Effector CD4-positive, alpha-beta T cell (primary cell): ENCODE measurements at places on chromosomes 5 and 9.
A peak's percentile ranks its signal among the peaks of the same experiment; 100 is the strongest.

- no peak for DNase-seq
Measured at GRCh38 chr5:77637998-77638762, at the start of gene OTP. OTP (minus strand) TSS chr5:77638713; CDS start chr5:77638549, 164 bp downstream.

- no peak for DNase-seq
Measured at GRCh38 chr5:132497488-132497997, 7.0 kb upstream of the IRF1 start.

- no peak for DNase-seq
Measured at GRCh38 chr9:121652021-121652837, 795 bp downstream of the DAB2IP start.

DNA sequence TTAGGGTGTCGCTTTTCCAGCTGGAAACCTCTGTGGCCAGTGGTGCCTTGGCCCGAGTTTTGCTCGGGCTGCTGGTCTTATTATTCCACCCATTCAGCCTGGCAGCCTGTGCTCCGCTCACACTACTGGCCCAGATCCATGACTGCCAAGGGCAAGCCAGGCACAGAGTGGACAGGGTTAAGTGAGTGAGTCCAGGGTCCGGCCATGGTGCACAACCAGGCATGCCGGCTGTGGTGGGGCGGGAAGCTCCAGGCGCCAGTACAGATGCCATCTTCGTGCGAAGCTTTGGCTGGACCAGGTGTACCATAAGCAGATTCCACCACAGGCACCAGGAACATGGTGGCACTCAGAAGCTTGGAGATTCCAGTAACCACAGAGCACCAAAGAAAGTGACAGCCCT is 580.2 kb upstream of the FAM174A start:
- DNase-seq = no peak

DNA sequence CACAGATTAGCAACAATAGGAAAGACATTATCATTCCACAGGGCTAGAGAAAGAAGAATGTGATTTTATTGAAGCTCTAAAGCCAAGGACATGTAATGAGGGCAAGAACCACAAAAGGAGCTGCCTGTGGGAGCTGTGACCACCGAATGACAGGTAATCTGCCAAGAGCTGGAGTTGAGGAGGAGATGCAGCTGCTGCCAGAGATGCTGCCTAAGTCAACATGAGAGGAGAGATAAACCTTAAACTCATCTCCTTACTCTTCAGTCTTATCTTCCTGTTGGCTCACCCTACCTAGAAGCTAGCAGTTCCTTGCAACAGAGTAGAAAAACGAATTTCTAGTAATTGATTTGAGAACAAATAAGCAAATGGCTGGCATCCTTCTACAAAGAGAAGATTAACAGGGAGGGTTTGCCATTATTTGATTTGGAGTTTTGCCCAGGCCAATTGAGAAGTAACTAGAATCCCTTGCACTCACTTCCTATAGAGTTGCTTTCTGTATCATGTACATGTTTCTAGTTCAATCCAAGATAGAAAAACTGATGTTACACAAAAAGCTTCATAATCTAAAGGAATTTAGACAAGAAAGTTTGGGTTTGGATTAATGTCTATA is 539.2 kb downstream of the TLE1 start:
- no peak for DNase-seq

GRCh38 chr5:178264044-178264443 is 31.4 kb upstream of the PHYKPL start:
- no peak for DNase-seq

DNA sequence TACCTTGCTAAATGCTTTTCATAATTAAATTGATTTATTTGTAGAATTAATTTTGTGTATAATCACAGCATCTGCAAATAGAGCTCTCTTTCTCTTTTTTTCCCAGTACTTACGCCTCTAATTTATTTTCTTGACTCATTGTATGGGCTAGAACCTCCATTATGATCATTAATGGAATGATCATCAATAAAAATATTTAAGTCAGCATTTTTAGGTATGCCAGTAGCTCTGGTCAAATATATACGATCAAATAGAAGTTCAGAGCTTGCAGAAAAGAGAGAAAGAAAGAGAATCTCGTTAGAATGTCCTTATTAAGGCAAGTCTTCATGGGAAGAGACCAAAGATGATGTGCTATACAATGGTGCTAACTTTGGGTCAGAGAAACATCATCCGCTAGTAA is 202.6 kb downstream of the TLR4 start:
- DNase-seq = no peak

DNA sequence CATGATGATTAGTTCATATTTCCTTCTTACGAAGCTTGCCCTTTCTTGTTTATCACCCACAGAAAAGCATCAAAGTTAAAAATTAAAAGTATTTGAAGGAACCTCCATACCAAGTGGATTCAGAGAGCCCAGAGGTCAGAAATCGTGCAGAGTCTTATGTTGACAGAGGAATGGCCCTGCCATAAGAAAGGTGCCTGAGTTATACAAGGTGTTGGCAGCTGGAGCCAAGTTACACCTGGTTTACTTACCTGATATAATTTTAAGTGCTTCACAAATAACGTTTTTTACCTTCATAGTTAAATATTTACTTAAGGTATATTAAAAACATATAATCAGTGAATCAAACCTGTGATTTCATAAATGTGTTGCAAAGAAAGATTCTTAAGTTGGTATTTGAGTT is 42.3 kb upstream of the DHFR start:
- DNase-seq = no peak

GRCh38 chr5:14879937-14880589 is 8.5 kb upstream of the ANKH start:
- DNase-seq = no peak

- DNase-seq = no peak
Measured at GRCh38 chr5:150473673-150474358, 24.3 kb upstream of the RPS14 start.

DNA sequence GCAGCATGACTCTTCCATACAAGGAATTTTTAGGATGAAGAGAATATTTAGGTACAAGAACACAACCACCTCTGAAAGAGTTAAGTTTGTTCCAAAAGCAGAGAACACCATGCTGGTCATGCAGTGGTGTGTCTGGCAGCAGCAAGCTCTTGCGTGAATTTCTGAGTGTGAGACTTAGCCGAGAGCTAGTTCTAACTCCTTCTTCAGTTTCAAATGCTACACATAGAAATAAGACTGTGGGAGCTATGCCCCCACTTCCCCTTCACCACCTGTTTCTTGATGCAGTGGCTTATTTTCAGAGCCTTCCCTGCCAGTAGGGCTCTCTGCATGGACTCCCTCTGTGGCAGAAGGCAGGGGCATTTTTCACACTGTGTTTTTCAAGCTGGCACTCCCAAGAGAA is 122.9 kb upstream of the ZNF366 start:
- DNase-seq = no peak

DNA sequence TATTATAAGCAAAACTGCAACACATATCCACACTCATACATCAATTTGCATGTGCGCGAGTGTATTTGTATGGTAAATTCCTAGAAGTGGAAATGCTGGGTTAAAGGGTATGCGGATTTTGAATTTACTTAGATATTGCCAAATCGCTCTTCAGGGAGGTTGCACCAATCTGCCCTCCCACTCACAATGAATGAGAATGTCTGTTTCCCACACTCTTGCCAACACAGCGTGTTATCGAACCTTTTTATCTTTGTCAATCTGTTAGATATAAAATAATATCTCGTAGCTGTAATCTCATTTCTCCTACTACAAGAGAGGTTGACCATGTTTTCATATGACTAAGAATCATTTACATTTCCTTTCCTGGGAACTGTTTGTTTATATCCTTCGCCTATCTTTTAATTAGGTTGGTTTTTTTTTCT is 35.7 kb downstream of the LHX2 start:
- DNase-seq = no peak

- no peak for DNase-seq
Measured at GRCh38 chr9:134515026-134515821, 126.4 kb upstream of the COL5A1 start.

GRCh38 chr9:125674981-125675973 is 31.7 kb downstream of the MAPKAP1 start:
- DNase-seq = no peak

DNA sequence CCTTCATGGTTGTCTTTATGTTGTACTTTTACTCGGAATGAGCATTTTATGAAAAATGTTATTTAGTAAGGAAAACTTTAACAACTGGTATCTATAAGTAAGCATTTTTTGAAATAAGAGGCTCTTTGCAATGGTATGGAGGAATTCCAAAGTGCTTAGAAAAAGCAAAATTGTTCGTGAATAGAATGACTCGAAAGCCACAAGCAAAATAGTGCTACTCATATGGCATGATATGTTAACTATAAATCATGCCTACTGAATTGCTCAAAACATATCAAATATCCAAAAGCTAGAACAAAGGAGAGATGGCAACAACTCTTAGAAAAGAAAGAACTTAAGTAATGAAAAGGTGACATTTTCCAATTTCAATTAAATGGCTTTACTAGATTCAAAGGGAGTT is 216.3 kb downstream of the KIAA0825 start:
- DNase-seq = no peak

GRCh38 chr5:174581479-174581878 is 142.9 kb upstream of the MSX2 start:
- no peak for DNase-seq

- DNase-seq = peak; percentile 48
Measured at GRCh38 chr5:142014911-142015584, 2.2 kb upstream of the GNPDA1 start.

- DNase-seq = no peak
Measured at GRCh38 chr5:138448481-138449398, 9.9 kb downstream of the REEP2 start.

DNA sequence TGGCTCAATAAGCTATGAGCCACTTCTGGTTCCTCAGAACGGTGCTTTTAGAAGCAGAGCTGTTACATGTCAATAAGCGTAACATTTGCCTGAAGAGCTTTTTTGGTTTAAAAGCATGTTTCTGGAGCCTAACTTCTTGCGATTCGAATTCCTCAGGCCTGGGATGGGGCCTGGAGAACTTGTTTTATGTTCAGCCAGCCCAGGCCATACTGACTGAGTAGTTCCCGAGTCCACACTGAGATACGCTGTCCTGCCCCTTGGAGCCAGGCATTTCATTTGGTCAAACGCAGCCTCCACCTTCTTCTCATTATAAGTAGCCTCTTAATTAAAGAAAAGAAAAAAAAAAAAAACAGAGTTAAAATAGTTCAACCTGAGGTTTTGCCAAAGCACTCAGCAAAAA is 260.6 kb upstream of the ANKRD55 start:
- DNase-seq = no peak

DNA sequence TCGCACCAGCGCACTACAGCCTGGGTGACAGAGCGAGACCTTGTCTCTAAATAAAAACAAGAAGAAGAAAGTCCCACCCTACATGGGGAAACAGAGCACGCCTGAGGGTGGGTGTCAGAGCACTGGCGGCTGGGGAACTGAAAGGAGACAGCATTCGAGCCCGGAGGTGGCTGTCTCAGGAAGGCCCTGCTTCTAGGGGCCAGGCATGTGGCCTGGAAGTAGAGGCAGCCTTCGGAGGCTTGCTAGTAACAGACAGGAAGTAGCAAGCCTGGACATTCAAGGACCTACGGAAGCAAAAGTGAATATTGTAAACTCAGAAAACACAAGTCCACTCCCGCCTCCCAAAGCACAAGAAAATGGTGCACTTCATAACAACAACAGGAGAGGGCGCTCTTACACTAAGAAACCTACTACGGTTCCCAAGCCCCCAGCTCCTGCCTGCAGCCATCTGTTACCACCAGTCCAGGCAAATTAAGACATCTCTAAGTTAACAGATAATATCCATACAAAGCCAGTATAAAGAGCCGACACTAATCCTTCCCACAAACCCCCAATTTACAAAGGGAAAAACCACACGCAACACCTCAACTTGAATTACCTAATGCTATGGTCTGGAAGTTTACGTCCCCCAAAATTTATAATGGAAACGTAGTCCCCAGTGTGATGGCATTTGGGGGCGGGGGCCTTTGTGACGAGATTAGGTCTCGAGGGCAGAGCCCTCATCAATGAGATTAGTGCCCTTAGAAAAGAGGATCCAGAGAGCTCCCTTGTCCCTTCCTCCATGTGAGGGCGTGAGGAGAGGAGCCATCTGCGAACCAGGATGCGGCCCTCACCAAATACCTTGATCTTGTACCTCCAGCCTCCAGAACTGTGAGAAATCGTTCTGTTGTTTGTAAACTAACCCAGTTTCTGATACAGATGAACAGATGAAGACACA is 7.7 kb downstream of the RASGEF1C start:
- no peak for DNase-seq

DNA sequence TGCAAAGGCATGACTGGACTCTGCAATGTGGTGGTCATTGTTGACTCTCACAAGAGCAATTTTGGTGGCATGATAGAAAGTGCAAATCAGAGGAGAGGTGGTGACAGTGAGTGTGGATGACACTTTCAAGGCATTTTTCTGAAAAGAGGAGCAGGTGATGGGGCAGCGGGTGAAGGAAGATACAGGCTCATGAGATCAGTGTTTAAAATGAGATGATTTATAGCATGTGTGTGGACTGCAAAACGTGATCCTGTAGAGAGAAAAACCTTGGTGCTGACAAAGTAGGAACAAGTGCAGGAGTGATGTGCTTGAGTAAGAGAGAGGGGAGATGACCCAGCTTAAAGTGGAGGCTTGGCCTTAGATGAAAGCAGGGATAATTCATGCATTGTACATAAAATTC is 171.2 kb upstream of the PPP2R2B start:
- no peak for DNase-seq

- no peak for DNase-seq
Measured at GRCh38 chr5:126099077-126099476, 324.1 kb upstream of the GRAMD2B start.

DNA sequence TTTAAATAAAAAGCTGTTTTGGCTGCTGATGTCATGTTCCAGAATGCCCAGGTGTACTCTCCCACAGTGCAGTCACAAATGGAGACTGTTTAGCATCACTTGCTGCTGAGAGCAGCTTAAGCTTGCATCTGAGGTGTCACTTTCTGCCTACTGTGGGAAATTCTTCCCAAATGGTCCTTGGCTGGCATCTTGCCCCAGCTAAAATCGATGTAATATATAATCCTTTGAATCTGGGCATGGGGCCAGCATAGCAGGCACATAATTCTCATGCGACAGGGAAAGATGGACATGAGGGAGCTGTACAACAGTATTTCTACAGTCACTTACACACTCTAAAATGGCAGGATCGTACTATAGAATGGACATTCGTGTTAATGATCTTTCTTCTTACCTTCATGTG is 144.3 kb downstream of the MACIR start:
- no peak for DNase-seq

DNA sequence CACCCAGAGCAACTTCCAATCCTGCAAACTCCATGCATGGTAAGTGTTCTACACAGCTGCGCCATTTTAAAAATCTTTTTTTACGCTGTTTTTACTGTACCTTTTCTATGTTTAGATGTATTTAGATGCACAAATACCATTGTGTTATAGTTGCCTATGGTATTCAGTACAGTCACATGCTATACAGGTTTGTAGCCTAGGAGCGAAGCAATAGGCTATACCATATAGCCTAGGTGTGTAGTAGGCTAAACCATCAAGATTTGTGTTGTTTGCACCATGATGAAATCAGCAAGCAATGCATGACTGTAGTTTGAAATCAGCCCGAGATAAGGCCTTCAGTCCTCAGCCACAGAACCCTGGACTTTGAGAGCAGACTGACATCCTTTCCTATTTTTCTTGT is 101.2 kb downstream of the LIX1 start:
- DNase-seq = no peak
